ENCODE measurements at places on chromosomes 4 and X. TPM values are rescaled to one million over a fixed set of nuclear protein-coding genes. Genes with fewer than 3 reads are reported as not detected.

The SLC4A4 gene
- 37.1 TPM for total RNA-seq

The SPATA4 gene
- total RNA-seq = 1.2 TPM

The PABPC4L gene
- 3.0 TPM for total RNA-seq

The CDKL5 gene
- 18.0 TPM for total RNA-seq

The LPAR4 gene
- 0.16 TPM for total RNA-seq

The SCML2 gene
- total RNA-seq = 1.4 TPM

The CACNA1F gene
- total RNA-seq = 0.25 TPM

The COX7B gene
- 233 TPM for total RNA-seq

- no peaks in the 10 kb centered on the region for H3K4me1 ChIP-seq
- peaks cover 2% of the 10 kb centered on the region for H3K27me3 ChIP-seq
- H3K4me3 ChIP-seq = no peak overlapping the region
- DNase-seq = no peak
- peak overlapping the region; percentile 37 for H3K27ac ChIP-seq
Measured at GRCh38 chrX:43702660-43703059, 46.6 kb downstream of the MAOA start.

DNA sequence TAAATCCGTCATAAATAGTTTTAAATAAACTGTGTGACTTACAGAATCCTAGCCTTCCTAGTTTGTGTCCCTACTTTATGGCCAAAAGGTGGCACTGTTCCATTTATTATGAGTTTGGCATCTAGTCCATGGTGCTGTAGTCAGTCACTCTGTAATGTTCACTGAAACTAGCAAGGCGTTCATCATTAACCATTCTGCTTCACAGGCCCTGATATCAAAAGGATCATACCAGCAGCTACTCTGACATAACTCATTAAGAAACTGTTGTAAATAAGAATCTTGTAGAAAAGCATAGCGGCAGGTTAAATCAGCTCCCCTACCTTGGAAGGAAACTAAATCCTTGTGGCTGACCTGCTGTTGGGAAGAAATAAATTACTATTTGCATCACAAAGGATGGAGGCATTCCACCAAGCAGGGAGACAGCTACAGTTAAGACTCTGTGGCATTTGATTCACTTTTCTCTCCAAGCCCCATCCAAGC is 919.6 kb upstream of the DIAPH2 start:
- H3K4me1 ChIP-seq = no peaks in the 10 kb centered on the region
- H3K4me3 ChIP-seq = no peak overlapping the region
- H3K27ac ChIP-seq = no peak overlapping the region
- H3K36me3 ChIP-seq = no peaks in the 10 kb centered on the region
- peak; percentile 61 for DNase-seq

GRCh38 chr4:129233691-129234090 is 137.7 kb downstream of the C4orf33 start:
- no peaks in the 10 kb centered on the region for H3K4me1 ChIP-seq
- no peak for DNase-seq
- no peaks in the 10 kb centered on the region for H3K27me3 ChIP-seq
- no peak overlapping the region for H3K4me3 ChIP-seq

GRCh38 chrX:74613370-74614092 is 893 bp downstream of the RLIM start:
- no peaks in the 10 kb centered on the region for H3K36me3 ChIP-seq
- H3K4me1 ChIP-seq = no peaks in the 10 kb centered on the region
- peak; percentile 14 for DNase-seq
- H3K27ac ChIP-seq = peak overlapping the region; percentile 96

GRCh38 chr4:162869157-162869556 is 297.5 kb downstream of the NAF1 start:
- no peaks in the 10 kb centered on the region for H3K4me1 ChIP-seq
- no peaks in the 10 kb centered on the region for H3K36me3 ChIP-seq
- DNase-seq = no peak
- H3K27me3 ChIP-seq = no peaks in the 10 kb centered on the region
- no peak overlapping the region for H3K4me3 ChIP-seq

GRCh38 chr4:36399762-36400353 is 118.4 kb downstream of the DTHD1 start:
- H3K4me1 ChIP-seq = no peaks in the 10 kb centered on the region
- peak; percentile 14 for DNase-seq
- H3K27ac ChIP-seq = no peak overlapping the region

DNA sequence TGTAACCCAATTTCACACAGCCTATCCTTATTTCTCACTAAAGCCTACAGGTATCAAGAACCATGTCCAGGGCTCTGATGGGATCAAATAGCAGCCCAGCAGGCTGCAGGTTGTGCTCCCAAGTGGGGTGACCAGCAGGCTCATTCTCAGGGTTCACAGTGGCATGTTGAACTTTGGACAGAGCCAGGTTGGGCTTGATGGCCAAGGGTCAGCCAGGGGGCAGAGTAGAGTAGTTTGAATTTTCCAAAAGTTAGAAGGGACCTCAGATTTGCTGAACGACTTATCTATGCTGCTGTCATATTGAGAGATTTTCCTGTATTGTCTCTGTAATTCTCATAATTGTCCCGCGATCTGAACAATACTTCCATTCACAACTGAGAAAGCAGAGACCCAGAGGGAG is 310.8 kb upstream of the BOD1L1 start:
- no peak overlapping the region for H3K27ac ChIP-seq
- H3K4me3 ChIP-seq = no peak overlapping the region
- no peaks in the 10 kb centered on the region for H3K27me3 ChIP-seq
- no peaks in the 10 kb centered on the region for H3K4me1 ChIP-seq
- no peaks in the 10 kb centered on the region for H3K36me3 ChIP-seq
- no peak for DNase-seq

DNA sequence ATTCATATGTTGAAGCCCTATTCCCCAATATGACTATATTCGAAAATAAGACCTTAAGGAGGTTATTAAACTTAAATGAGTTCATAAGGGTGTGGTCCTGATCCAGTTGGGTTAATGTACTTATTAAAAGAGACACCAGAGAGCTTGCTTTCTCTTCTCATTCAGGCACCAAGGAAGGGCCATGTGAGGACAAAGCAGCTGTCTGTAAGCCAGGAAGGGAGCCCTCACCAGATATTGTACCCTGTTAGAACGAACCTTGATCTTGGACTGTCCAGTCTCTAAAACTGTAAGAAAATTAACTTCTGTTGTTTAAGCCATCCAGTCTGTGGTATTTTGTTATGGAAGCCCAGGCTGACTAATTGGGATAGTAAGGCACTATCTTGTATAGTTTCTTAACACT is 9.1 kb upstream of the YTHDC1 start:
- H3K27ac ChIP-seq = no peak overlapping the region
- H3K4me3 ChIP-seq = no peak overlapping the region
- DNase-seq = no peak
- H3K4me1 ChIP-seq = no peaks in the 10 kb centered on the region
- H3K27me3 ChIP-seq = no peaks in the 10 kb centered on the region

DNA sequence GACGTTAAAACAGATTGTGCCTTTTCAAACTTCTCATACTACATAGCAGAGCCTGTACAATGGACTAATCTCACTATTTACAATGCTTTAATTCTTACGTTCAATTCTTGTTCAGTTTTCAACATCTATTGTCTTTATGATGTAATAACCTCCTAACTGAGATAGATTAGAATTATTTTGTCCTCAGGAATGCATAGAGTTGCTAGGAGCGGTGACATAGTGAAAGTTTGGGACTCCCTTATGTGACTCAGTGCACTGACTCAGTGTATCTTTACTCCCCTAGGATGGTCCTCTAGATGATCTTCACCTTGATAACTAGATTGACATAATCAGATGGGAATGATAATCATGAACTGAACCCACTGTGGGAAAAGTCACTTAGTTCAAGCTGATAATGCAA is 151.5 kb downstream of the VEGFC start:
- no peaks in the 10 kb centered on the region for H3K4me1 ChIP-seq
- no peak overlapping the region for H3K4me3 ChIP-seq
- no peaks in the 10 kb centered on the region for H3K36me3 ChIP-seq
- H3K27ac ChIP-seq = no peak overlapping the region

GRCh38 chr4:112515198-112516065 is 548 bp downstream of the NEUROG2 start:
- no peak overlapping the region for H3K27ac ChIP-seq
- peaks cover 10% of the 10 kb centered on the region for H3K4me1 ChIP-seq
- no peaks in the 10 kb centered on the region for H3K36me3 ChIP-seq
- peak; percentile 68 for DNase-seq

- H3K36me3 ChIP-seq = no peaks in the 10 kb centered on the region
- DNase-seq = no peak
- no peaks in the 10 kb centered on the region for H3K27me3 ChIP-seq
Measured at GRCh38 chr4:14152834-14153519, 525.5 kb upstream of the BOD1L1 start.

DNA sequence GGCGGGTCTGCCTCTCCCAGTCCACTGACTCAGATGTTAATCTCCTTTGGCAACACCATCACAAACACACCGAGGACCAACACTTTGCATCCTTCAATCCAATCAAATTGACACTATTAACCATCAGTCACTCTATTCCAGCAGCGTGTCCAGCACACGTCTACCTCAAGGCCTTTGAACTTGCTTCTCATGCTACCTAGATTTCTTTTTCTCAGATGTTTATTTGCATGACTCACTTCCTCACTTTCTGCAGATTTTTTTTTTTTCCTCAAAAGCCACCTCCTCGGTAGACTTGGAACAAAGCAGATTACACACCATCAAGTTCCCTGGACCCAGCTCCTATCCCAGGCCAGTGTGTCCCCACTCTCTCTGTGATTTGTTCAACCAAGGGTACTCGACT is 49.5 kb downstream of the SUPT20HL2 start:
- peaks cover 5% of the 10 kb centered on the region for H3K27me3 ChIP-seq
- no peaks in the 10 kb centered on the region for H3K36me3 ChIP-seq
- H3K4me1 ChIP-seq = no peaks in the 10 kb centered on the region
